ENCODE measurements at places on chromosomes 3 and 15.

- DNase-seq, result no peak
Measured at GRCh38 chr3:174125267-174125824, 727.8 kb downstream of the NLGN1 start.

GRCh38 chr3:170346481-170347392, 10.8 kb upstream of the SKIL start:
- DNase-seq, result no peak

- no peak for DNase-seq
Measured at GRCh38 chr15:99662903-99663302, 70.3 kb downstream of the LYSMD4 start.

DNA sequence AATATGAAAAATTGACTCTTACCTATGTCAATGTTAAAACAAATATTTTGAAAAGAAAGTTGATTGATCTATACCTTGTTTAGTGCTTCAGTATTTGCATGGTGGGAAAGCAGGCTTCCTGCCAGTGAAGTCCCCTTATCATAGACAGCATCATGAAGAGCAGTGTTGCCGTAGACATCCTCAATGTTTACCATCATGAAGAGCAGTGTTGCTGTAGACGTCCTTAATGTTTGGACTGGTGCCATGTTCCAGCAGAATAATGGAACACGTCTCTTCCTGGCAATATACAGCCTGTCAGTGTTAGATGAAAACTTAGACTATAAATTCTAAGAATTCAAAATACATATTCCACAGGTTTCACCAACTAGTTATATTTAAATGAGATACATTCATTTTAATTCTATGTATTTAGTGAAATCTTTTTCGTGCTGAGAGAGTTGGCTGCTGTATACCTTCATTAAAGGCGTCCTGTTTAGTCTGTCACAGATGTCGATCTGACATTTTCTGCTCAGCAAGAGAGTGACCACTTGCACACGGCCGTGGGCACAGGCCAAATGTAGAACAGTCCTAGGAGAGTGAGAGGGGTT, 116.8 kb downstream of the LMLN start:
- no peak for DNase-seq

DNA sequence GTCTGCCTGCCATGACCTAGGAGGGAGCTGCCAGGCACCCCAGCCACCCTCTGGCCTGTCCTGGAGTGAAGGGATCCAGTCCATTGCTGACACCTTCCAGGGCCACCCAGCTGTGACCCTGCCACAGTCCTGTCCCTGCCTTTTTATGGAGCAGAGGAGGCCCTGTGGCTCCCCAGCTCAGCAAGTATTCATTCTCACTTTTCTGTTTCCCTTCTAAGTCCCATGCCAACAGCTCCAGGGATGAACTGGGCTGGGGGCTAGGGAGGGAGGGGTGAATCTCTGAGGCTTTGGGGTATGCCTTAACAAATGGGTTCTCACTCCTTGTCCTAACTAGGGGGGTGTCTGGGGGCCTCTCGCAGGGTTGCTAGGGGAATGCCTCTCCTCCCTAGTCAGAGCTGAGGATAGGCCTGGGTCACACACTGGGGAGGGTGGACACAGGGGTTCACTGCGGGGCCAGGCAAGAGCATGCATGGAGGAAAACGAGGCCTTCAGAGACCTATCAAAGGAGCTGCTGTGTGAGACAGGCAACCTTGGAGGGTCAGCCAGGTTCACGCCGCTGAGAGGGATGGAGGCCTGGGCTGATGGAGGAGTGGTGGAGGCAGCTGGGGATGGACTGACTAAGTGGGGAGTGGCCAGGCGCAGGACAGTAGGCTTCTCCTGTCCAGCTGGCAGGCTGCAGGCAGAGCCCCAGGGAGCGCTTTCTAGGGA, 31.8 kb downstream of the EPHB3 start:
- DNase-seq, result no peak

GRCh38 chr3:105843994-105844393, 24.8 kb downstream of the CBLB start:
- no peak for DNase-seq

GRCh38 chr3:192879346-192880031, 38.2 kb downstream of the MB21D2 start:
- DNase-seq, result no peak

- DNase-seq, result no peak
Measured at GRCh38 chr3:142846779-142847577, 41.9 kb downstream of the PCOLCE2 start.

- DNase-seq, result peak; percentile 3
Measured at GRCh38 chr3:171977860-171978259, 61.5 kb upstream of the FNDC3B start.

GRCh38 chr3:159861369-159861987, 127.2 kb upstream of the IL12A start:
- DNase-seq, result no peak

GRCh38 chr3:119835556-119835955, 53.7 kb downstream of the NR1I2 start:
- DNase-seq, result no peak

- no peak for DNase-seq
Measured at GRCh38 chr3:71436337-71436736, 147.2 kb downstream of the FOXP1 start.

DNA sequence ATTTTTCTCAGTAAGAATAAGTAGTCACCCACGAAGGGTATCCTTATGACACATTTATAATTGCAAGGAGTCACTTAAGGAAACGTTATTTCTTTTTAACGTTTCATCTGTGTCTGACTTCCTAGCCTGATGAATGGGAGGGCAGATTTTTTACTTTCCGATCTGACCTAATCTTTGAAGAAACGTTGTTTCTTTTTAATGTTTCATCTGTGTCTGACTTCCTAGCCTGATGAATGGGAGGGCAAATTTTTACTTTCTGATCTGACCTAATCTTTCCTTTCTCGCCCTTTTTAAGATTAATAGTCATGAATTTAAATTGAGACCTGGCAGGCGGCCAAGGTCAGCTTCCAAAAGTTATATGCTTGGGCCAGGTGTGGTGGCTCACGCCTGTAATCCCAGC, 3.0 kb upstream of the KLHL6 start:
- no peak for DNase-seq

DNA sequence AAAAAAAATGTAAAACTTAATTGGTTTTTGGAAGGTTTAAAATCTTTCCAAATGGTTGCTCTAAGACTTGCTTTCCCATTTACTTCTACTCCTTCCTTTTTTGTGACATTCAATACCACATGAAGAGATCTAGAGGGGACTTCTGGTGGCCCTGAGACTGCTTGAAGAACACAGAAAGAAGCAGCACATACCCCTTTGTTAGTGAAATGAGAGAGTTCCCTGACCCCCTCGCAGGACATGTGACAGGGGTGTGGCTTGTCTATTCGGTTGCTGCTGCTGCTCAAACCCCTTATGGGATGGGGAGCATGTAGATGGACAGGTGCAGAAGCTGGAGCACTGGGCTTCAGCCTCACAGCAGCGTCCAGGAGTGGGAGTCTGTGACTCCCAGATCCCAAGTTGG, 71.0 kb downstream of the ZMAT3 start:
- DNase-seq, result no peak

GRCh38 chr3:53518495-53518981, 24.1 kb downstream of the CACNA1D start:
- no peak for DNase-seq

- DNase-seq, result no peak
Measured at GRCh38 chr3:152683521-152683999, 151.4 kb upstream of the P2RY1 start.

GRCh38 chr15:31304751-31305365, 21.8 kb upstream of the KLF13 start:
- no peak for DNase-seq

- DNase-seq, result no peak
Measured at GRCh38 chr15:78879517-78880241, 7.0 kb downstream of the MORF4L1 start.

GRCh38 chr3:168186293-168186983, 90.7 kb upstream of the GOLIM4 start:
- DNase-seq, result no peak

DNA sequence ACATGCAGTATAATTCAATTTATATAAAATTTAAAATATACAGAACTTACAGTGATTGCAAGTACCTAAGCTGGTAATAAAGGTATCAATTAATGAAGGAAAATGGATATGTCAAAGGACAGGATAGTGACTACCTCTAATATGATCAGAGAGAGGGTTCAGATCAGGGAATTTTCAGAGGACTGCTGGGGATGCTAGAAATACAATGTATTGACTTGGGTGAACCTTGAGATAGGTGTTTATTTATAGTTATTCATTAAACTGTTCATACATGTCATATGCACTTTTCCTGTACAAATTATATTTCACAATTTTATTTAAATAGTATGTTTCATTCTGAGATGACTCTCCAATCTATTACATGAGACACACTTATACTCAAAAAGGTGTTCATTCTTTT, 554.1 kb downstream of the FHIT start:
- DNase-seq, result no peak

GRCh38 chr3:108527817-108528216, 17.4 kb upstream of the MYH15 start:
- no peak for DNase-seq

DNA sequence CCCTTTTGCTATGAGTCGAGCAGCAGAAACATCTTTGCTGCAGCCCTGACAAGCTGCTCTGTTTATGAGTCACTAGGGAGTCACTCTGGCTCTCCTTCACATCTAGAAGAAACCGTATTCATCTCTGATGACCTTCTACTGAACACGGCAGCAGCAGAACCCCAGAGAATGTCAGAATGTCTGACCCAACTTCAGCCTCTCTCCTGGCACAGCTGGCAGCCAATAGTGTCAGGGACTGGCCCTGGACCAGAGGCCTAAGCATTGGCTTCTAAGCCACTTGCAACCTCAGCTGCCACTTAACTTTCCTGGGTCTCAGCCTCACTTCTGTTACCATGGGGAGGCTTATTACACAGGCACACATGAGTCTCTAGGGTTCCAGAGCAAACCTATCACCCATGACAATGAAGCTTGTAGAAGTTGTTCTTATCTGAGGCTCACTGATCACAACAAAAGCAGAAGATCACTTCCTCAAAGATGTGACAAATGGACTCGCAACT, 184.1 kb upstream of the TLE3 start:
- no peak for DNase-seq

- no peak for DNase-seq
Measured at GRCh38 chr3:51977446-51978142, 2.7 kb downstream of the ABHD14A start.

DNA sequence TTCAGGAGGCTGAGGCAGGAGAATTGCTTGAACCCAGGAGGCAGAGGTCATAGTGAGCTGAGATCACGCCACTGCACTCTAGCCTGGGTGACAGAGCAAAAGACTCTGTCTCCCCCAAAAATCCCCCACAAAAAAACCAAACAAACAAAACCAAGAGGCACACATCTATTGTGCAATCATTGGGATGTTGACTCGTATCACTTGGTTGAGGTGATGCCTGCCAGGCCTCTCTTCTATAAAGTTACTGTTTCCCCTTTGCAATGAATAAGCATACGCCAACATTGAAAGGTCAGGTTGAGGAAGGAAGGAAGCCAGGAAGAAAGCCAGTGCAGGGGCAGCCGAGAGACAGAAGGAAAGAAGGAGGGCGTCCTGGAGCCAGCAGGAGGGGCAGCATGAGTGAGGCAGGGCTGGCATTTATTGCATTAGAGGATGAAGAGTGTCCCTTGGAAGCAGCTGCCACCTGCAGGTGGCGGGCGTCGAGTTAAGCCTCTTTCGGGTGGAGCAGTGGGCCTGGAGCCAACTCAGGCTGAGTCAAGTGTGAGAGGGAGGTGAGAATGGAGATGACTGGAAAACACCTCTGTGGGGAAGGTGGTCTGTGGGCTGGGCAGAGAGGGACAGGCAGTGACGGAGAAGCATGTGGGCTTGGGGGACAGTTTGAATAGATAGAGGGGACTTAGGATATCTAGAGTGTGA, 8.3 kb upstream of the CSPG4 start:
- DNase-seq, result no peak
